ENCODE measurements at places on chromosomes 1 and 21.

DNA sequence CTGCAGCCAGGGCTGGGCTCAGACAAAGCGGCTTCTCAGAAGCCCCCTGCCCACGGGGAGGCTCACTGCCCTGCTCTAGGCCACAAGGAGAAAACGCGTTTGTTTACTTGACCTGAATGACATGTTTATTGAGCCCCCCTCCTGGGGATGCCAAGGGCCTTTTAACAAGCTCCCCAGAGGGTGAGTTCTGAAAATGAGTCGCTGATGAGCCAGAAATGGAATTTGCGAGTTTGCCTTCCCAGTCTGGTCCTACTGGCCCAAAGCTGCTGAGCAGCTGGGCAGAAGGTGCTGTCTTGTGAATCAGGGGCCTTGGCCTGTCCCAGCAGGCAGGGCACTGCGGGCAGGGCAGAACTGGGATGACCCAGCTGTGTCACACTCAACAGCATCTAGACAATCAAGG lies 120.6 kb downstream of the SYF2 start:
- DNase-seq, result no peak

GRCh38 chr1:232628335-232629249 lies 1.3 kb downstream of the SIPA1L2 start:
- no peak for DNase-seq

DNA sequence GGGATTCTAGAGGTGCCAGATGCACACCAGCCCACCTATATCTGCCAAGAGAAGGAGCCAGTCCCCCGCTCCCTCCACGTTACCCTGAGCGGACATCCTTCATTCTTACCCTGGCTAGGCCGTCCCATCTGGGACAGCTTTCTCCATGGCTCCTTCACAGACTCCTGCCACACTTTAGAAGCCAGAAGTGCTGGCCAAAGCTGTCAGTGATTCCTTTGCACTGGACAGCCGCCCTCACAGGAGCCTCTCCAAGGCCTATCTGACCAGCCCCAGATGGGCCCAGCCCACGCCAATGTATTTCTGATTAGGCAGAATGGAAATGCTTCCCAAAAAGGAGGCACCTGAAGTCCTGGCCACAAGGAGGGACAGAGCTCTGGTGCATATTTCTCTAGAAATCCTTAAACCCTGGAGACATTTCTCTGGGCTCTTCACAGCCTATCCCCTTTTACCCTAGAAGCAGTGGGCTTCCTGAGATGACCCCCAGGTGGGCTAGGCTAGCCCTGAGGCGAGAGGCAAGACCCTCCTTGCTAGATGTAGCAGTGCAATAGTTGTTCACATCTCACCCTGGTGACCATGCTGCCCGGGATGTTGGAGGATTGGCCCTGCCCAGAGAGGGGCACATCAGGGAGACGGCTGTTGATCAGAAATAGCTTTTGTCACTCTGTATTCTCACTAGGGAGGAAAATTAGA lies 44.1 kb downstream of the RASSF5 start:
- DNase-seq, result no peak

DNA sequence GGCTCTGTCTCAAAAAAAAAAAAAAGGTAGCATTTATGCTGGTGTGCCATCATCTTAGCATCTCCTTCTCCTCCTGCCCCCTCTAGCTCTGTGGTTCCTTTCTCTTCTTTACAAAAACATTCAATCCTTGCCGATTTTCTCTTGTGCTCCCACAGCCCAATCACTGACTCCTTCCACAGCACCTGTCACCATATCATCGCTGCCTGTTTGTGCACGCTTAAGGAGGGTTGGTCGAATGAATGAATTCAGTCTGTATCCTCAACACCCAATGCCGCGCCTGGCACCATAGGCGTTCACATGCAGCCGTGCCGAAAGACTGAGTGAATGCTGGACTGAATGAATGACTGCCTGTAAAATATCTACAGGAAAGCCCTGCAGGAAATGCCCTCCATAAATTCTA lies 7.9 kb downstream of the RNU5D-1 start:
- DNase-seq, result no peak

DNA sequence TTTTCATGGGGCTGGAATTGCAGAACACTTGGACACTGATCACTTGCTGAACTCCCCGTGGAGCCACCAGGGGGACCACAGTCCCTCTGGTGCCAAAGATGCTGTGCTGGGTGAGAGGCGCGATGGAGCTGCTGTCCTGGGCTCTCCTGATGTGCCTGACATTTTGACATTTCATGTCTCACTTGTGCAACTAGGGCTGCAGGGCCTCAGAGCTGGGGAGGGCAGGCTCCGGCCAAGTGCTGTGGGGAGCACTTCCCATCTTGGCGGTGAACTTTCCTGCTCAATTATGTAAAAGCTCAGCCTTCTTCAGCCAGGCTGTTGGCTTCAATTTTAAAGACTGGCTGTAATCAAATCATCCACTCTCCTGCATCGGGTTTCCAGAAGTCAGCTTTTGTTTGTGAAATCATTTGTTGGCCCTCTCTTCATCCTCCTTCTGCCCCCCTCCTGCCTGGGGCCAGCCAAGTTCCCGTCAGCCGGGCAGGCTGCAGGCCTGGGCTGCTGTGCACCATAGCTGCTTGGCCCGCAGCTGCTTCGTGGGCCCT lies 36.8 kb downstream of the KCNAB2 start:
- DNase-seq, result no peak

DNA sequence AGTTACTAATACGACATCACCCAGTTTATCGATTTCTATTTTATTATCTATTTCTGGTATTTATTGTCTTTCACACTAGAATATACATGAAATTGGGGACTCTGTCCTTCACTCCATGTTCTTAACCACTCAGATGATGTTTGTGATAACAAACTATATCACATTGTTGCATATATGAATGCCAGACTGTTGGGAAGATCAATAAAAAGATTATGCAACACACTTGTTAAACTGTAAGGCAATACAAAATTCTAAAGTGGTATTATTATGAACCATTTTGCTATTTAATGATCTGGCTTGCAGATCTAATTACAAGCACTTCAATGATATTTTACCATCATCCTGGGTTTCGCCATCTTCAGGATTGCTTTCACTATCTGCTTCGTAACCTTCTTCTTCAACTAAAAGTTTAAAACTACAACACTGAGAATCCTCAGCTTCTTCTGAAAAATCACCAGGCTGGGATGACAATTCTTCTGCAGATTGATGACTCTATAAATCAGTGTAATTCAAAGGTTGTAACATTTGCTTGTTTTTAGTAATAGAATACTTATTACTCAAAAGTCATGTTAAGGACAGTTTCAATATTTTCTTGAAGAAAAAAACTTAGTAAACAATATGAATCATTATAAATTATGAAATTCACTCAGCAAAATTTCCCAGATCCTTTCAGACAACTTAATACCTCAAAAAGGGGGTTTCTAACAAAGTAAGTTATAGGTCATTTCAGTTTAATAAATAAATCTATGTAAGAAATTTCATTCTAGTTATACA lies 63.9 kb downstream of the LYST start:
- no peak for DNase-seq

- DNase-seq, result no peak
These were observed 32.7 kb upstream of the KIRREL1 start for GRCh38 chr1:157960773-157961172.

DNA sequence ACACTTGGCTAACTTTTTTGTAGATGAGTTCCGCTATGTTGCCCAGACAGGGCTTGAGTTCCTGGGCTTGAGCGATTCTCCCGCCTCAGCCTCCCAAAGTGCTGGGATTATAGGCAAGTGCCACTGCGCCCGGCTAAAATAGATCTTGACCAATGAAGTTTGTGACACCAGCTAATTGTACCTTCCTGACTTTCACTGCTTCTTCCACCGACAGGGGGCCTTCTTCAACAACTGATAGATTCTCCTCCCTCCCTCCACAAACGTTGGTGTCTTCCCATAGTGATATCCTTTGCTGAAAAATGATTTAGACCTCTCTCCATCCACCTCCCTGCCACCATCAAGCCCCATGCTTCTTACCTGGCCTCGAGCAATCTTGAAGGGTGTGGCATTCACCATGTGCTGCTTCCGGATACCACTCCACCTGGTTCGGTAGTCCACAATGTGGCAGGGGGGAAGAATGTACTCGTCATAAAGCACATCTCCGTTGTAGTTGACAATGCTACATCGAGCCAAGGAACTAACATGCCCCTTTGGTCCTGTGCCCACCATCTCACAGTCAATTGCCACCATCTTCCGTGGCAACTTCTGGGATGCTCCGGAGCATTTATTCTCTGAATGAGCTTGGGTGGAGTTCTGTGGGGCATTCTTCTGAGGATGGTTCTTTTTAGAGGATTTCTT lies 1.6 kb upstream of the METTL25B start:
- peak; percentile 38 for DNase-seq

DNA sequence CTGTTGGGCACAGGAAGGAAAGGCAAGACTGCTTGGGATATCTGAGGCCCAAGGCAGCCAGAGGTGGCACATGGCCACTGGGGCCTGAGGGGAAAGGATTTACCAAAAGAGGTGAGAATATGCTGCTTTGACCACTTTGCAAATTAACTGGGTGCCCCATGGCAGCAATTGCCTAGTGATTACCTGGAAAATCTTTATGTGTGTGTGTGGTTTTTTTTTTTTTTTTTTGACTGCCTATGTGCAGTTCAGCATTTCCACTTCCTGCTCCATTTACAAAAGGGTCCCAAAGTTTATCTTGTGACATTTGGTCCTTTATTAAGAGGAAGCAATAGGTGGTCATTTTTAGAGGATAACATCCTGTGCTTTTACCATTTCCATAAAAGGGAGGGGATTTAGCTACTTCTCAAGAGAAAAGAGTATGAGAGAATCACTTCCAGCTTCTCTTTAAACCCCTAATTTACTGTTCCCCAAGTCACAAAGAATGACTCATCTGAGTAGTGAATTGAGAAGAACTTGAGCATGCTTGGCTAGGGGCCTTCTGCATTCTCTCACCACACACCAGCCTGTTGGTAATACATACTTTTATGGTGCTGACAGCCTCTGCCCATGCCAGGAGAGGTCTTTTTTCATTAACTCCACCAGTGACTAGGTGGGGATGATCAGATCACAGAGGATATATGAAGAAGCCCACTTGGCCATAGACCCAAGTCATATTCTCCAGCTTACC lies 52.1 kb downstream of the SYDE2 start:
- DNase-seq, result no peak

GRCh38 chr1:220905650-220906560 lies 26.7 kb downstream of the HLX start:
- no peak for DNase-seq

DNA sequence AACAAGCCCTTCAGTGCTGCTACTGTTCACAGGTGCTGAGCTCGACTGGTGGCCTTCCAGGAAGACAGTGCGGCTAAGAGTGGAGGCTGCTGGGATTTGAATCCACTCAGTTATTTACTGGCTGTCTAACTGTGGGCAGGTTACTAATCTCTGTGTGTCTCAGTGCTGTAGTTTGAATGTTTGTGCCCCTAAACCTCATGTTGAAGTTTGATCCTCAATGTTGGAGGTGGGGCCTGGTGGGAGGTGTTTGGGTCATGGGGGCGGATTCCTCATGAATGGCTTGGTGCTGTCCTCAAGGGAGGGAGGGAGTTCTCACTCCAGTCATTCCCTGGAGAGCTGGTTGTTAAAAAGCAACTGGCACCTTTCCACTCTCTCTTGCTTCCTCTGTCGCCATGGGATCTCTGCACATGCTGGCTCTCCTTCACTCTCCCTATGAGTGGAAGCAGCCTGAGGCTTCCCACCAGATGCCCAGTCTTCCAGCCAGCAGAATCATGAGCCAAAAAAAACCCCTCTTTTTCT lies 334.8 kb downstream of the RPS6KC1 start:
- DNase-seq, result peak; percentile 20

GRCh38 chr1:211833174-211833820 lies 2.7 kb upstream of the LPGAT1 start:
- DNase-seq, result no peak

GRCh38 chr21:18178509-18178908 lies 66.1 kb upstream of the CHODL start:
- DNase-seq, result no peak

- DNase-seq, result no peak
These were observed 94.4 kb downstream of the CD247 start for GRCh38 chr1:167423684-167424619.

DNA sequence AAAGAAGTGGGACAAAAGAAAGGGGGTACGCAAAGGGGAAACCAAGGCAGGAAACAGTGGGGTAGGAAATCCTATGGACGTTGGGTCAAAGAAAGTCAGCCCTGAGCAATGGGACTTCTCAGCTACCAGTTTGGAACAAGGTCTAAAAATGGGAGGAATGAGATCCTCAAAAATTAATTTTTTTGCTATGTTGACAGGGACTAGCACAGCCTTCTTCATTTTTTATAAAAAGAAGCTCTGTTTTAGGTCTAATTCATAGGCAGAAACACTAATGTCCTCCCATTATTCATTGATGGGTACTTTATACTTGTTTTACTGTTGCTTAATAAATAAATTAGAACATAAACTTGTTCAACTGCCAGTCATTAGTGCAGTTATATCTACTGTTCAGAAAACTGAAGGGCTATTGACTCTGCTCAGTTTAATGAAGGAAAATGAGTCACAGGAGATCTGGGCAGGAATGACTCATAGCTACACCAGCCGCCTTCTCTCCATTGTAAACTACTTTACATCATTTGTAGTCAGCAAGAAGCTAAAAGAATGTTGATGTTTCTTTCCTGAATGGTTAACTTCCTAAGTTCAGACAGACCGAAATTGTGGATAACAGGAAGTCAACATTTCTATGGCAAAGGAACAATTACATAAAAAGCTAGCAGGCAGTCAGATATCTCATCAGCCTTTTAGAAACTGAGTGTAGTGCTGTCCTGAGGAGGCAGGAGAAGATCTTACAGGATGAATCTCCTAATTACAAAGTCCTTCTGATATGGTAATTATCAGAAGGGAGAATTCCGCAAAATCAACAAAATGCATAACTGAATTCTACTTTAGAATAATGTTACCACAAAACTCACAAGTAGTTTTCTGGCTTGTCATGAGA lies 356.4 kb upstream of the PKN2 start:
- peak; percentile 65 for DNase-seq

DNA sequence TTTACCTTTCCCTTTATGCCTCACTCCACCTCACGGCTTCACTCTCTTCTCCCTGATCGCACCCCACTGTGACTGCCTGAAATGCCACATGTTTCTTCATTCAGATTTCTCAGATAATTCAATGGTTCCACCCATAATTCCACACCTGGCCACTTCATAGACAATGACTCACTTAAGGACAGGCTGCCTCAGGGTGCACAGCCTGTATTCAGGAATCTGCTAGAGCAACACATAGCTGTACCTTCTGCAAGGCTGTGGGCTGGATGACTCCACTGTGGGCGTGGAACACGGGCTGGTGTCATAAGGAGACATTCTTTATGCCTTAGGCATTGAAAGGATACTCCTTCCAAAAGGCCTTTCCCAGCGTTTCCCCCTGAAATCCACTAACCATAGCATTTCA lies 36.1 kb downstream of the L1TD1 start:
- no peak for DNase-seq

- peak; percentile 9 for DNase-seq
These were observed 126.7 kb downstream of the NR5A2 start for GRCh38 chr1:200154069-200154767.

GRCh38 chr1:34762474-34763141 lies 3.1 kb downstream of the GJB4 start:
- DNase-seq, result no peak

DNA sequence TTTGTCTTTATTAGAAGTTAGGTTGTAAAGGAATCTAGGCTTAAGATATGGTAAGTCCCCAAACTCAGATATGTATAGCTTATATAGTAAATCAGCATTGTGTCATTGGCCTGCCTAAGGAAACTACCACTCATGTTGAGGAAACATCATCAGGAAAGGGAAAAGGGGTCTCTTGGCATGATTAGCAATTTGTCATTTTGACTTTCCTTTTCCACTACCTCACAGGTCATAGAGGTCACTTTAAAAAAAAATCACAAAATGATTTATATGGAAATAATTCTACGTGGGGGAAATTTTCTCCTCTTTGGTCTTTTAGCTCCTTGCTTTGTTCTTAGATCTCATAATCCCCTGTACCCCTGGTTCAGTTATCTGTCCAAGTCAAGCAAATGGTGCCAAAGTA lies 213.5 kb downstream of the RPS6KC1 start:
- no peak for DNase-seq
